ENCODE measurements at places on chromosomes 3 and 15. TPM values are rescaled to one million over a fixed set of nuclear protein-coding genes. Genes with fewer than 3 reads are reported as not detected.

UACA gene
- total RNA-seq, result 0.68 TPM

ALDH1A2 gene
- total RNA-seq, result 0.57 TPM

DNA sequence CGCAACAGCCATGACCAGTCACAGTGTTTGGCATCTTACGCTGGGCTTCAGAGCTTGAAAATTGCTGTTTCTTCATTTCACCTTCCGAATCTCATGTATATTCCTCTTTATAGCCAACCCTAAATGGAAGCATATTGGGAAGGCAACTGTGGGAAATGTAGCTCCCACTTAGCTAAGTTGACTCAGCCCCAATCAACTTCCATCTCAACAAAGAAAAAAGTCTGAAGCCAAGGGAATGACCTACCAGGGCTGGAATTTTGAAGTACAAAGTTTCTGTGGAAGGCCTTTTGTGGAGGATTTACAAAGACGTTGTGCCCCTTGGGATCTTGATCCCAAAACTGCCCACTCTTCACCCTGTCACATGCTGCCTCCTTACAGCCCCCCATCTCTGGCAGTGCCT, 85.2 kb upstream of the OXTR start:
- no peak for DNase-seq

GRCh38 chr3:94106268-94106667, 43.4 kb downstream of the NSUN3 start:
- DNase-seq, result no peak

HHATL gene
- not detected for total RNA-seq

- peak; percentile 64 for DNase-seq
Measured at GRCh38 chr3:106215047-106215446, 346.2 kb upstream of the CBLB start.

DNA sequence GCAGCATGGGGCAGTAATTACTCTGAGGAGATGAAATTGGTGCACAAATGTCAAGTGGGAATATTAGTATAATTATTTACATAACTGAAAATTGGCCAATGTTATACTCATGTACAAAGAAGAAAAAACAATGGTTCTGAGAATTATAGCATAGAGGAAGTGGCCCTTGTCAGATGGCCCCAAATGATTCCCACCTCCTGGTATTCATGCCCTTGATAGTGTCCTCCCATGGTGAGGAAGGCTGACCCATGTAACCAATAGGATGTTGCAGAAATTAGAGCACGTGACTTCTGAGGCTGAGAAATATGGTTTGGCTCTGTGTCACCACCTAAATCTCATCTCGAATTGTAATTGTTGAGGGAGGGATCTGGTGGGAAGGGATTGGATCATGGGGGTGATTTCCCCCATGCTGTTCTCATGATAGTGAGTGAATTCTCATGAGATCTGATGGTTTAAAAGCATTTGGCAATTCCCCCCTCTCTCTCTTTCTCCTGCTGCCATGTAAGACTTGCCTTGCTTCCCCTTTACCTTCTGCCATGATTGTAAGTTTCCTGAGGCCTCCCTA, 368.5 kb downstream of the SHQ1 start:
- no peak for DNase-seq

DNA sequence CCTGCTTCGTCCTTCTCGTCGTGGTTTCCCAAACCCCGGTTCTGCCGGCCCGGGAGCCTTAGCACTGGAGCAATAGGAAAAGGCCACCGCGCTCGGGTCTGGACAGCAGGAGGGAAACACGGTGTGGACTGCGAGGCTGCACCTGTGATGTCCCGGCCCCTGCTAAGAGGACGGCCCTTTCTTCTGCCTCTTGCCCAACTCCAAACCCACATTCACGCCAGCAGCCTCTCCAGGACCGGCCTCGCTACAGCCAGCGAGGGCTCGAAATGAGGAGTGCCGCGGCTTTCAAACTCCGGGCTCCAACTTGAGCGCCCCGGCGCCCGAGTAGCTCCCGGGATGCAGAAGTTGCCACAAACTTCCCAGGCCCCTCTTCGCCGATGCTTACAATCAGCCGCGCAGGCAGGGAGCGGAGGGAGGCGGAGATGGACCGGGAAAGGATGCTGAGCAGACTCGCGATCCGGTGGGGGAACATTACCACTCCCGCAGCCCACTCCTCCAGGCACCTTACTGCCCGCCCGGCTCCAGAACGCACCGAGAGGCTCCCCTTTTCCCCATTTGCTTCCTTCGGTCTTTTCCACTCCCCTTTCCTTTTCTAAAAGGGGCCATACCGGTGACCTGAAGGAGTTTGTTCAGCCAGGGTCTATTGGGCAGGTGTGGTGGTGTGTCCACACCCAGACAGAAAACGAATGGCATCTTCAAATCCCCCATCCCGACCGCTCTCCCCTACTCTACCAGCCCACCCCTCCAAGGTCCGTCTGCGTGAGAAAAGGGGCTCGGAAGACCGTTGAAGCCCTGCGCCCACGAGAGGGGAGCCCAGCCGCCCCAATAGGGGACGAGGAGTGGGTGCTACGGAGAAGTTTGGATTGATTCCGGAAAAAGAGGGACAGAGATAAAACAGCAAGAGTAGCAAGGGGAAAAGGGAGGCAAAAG, 18.8 kb upstream of the SATB1 start:
- DNase-seq, result peak; percentile 79

All from activated CD4-positive, alpha-beta T cell treated with anti-CD3 and anti-CD28 coated beads, Interleukin-2, amount 10 ng/mL, durations not matched to agents 24 days and 14 days (primary cell).